ENCODE measurements at places on chromosomes 13 and 19. TPM values are rescaled to one million over a fixed set of nuclear protein-coding genes. Genes with fewer than 3 reads are reported as not detected.

DNA sequence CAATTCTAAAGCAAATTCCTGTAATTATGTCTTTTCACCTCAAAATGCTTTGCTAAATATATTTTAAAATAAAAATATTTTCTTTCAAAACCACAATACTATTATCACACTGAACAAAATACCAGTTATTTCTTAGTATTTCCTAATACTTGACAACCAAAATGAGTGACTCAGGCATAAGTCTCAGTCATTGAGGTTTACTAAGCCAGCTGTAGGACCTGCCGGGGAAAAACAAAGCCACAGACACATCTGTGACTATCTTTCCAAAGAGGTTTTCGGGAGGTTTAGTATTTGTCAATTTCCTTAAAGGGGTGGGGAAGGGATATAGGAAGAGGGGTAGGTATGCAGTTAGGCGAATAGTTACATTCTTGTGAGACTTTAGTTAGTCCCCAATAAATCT, 3.2 kb upstream of the ZNF235 start:
- DNase-seq: no peak

- no peak for DNase-seq
Measured at GRCh38 chr19:30029721-30030510, 87.9 kb downstream of the URI1 start.

Gene TBXA2R
- total RNA-seq: 1.5 TPM

GRCh38 chr13:24858953-24859352, 95.0 kb downstream of the RNF17 start:
- DNase-seq: no peak

- DNase-seq: peak; percentile 68
Measured at GRCh38 chr19:4375164-4376027, 25.0 kb downstream of the SH3GL1 start.

Gene SERTM1
- total RNA-seq: under 0.01 TPM

Gene SHISA7
- total RNA-seq: not detected
